Substantia nigra (tissue), 51 donors: ENCODE measurements at places on chromosomes 1 and 21.

DNA sequence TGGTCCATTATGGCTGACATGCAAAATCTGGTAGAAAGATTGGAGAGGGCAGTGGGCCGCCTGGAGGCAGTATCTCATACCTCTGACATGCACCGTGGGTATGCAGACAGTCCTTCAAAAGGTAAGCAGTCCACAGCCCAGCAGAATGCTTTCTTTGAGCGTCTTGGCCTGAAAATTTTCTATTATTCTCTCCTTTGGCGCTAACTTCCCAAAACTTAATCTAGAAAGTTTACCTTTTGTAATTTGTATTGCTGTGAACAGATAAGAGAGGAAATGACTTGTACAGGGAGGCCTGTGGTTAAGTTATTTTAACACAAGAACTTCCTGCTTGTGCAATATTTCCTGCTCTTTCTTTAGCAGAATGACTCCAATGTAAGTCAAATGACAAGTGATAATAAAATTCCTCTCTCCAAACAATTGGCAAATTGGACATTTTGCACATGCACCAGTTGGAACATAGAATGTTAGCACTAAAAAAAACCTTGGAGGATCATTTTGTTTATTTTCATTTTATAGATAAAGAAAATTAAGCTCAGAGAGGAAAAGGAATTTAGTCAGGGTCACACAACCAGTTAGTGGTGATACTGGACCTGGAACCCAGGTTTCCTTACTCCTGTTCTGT, 18.9 kb downstream of the CAP1 start:
- DNase-seq = no peak

DNA sequence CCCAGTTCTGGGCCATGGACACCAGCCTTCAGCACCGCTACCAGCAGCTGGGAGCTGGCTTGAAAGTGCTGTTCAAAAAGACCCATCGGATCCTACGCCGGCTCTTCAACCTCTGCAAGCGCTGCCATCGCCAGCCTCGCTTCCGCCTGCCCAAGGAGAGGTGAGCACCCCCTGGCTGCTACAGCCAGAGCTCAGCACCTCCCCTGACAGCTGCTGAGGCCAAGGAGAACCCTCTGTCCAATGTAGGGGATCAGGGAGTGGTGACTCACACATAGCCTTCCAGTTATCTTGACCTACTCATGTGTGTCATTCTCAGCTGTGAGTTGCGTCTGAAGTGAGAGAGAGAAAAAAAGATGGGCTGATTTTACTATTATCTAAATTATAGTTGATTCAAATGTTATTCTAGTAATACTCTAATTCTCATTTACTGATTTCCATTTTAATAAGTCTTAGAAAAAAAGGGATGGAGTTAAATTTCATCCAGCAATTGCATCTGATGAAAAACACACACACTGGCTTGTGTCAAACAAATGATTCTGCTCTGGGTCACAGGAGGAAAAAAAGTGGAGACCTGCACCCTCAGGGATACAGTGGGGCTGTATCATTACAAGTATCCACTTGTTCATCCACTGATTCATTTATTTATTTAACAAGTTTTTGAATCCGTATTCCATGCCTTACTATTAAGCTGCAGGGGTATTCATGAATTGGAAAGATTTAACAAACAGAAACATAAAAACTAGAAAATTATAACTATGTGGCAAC, 108.0 kb downstream of the BRINP2 start:
- DNase-seq = no peak

DNA sequence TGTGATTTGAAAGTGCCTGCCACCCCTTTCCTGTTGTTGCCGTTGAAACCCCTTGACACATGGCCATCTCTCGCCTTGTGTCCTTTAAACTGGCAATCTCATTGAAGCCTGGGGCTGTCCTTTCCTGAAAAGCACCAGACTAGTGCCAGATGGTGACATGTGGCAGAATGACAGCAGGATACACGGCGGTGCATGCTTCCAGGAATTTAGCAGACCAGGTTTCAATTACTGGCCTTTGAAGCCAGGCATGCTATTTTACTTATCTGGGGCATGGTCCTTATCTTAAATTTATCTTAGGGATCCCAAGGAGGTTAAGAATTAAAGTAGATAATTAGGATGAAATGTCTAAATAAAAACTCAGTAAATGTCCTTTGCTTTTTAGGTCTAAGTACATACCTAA, 15.2 kb downstream of the PLPPR4 start:
- no peak for DNase-seq

GRCh38 chr1:168628807-168629206, 52.4 kb downstream of the XCL1 start:
- no peak for DNase-seq

DNA sequence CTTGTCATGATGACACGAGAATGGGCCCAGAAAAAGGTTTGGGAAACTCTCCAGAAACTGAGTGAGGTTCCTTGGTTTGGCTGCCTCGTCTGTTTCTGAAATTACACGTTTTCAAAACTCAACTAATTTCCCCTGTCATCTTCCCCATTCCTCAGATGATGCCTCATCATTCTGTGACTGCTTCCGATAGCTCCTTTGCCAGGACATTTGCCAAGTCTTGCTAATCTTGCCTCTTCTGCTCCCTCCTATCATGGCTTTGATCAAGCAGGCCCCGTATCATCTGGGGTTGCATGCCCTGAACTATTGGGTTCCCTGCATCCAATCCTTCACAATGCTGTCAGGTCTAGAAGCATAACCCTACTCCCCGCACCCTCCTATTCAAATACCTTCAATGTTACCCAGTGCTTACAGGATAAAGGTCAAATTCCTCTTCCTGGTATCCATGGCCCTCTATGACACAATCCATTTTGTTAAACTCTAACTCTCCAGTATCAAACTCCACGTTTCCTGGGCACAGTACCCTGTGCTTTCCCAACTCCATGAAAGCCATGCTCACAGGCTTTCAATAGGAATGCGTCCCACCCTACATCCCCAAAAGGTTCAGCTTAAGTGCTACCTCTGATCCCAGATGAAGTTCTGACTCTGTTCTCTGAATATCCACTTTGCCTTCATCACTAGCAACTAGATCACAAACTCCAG, 22.2 kb upstream of the TMEM200B start:
- DNase-seq = no peak

DNA sequence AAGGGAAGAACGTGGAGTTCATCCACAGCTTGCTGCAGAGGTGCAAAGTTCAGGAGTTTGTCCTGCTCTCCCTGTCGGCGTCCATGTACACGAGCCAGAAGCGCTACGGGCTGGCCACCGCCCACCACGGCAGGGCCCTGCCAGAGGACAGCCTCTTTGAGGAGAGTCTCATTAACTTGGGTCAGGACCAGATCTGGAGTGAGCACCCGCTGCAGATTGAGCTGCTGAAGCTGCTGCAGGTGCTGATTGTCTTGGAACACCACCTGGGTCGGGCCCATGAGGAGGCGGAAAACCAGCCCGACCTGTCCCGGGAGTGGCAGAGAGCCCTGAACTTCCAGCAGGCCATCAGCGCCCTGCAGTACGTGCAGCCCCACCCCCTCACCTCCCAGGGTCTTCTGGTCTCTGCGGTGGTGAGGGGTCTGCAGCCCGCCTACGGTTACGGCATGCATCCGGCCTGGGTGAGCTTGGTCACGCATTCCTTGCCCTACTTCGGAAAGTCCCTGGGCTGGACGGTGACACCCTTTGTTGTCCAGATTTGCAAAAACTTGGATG, 73.8 kb upstream of the MORC3 start:
- no peak for DNase-seq

GRCh38 chr1:236663934-236664333, 22.4 kb upstream of the ACTN2 start:
- no peak for DNase-seq

GRCh38 chr21:42513151-42513984, at the start of gene SLC37A1:
Gene SLC37A1 (plus strand): TSS chr21:42513852. CDS start chr21:42518455, 4,603 bp downstream.
- no peak for DNase-seq

- no peak for DNase-seq
Measured at GRCh38 chr1:115121793-115122192, 32.5 kb upstream of the TSPAN2 start.

DNA sequence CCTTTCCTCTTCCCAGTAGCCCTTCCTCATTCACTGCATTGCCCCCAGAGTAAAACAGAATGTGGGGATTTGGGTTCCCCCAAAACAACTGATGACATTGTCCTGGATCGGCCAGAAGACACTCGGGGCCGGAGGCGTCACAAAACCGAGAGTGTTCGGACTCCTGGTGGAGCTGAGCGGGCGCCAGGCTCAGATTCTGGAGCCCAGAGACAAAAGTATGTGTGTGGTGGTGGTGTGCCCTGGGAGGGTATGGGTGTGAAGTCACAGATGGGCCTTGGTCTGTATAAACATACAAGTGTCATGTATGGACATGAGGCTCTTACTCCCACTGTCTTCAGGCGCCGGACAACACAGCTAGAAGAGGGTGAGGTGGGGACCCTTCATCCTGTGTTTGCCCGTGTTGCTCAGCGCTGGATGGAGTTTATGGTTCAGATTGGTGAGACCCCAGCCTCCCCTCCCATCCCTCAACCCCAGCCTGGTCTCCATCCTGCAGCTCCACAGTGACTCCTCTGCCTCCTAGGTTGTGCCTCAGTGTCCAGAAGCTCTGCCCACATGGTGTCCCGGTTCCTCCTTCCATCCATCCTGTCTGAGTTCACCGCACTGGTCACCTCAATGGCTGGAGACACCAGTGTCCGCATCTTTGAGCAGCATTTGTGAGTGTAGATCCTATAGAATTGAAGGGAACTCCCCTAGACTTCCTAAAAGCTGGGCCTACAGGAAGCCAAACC, 12.4 kb downstream of the HYI start:
- DNase-seq = no peak

- DNase-seq = no peak
Measured at GRCh38 chr1:157113631-157114030, 14.0 kb upstream of the ETV3L start.

DNA sequence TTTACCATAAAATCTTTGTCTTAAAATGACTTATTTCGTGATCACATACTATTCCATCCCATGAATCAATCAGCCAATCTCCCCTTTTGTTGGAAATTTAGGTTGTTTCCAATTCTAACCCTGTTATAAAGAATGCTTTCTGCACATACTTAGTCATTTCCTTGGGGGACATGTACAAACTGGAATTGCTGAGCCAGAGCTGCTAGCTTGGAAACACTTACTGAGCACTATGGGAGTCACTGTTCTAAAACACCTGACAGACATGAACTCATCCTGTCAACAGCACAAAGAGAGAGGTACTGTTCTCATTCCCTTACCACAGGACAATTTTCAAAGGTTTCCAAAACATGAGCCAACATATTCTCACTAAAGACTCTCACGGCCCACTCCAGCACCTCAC, 32.1 kb downstream of the AK2 start:
- no peak for DNase-seq

DNA sequence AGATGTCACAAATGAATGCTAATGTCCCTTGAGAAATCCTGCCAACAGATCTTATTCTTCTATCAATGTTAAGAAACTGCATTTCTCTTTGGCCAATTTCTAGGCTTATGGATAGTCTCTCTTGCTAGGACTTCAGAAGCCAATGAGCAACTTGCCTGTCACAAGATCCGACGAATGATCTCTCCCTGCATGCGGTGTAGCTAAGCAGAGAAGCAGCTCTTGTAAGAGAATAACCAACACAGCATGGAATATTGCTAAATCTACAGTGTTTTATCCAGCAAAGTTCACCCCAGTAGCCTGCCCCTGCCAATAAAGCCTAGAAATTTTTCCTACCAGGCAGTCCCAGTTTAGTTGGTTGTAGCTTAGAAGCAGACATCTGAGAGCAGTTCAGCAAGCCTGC, 2.1 kb upstream of the SLC44A5 start:
- DNase-seq = no peak

DNA sequence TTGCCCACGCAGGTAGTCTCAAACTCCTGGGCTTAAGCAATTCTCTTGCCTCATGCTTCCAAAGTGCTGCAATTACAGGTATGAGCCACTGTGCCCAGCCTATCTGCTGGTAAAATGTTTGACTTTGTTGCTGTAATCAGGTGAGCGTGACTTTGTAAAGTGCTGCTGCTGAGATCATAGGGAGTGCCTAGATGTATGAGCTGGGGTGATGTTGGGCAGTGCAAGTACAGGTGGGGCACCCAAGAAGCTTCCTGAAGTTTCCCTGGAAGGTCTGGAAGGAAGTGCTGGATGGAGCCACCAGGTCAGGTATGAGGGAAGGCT, 43.1 kb downstream of the KIF21B start:
- DNase-seq = no peak

DNA sequence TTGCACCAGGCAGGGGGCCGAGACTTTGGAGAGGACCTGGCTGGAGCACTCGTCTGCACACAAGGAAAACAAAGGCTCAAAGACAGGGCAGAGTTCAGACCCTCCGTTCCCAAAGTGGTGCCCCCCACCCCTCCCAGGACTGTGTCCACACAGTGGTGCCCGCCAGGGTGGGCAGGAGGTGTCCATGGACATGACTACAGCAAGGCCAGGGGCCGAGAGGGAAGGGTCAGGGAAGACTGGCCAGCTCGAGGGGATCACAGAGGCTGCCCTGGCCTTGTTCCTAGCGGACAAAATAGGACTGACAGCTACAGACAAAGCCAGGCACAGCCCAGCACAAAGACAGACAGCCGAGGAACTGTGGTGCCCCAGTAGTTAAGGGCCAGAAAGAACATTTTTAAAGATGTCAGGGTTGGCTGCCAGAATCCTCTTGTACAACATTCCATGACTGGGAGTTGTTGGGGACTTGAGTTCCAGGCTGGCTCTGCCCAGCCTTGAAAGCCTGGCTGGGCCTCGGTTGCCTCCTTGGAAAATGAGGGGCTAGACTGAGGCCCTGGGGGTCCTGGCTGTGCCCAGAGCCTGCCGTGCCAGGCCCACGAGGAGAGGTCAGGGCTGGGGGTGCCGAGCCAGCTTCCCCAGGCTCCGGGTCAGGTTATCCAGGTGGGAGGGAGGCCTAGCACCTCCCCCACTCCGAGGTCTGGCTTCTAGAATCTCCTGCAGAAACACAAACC, 63.7 kb downstream of the SLX9 start:
- DNase-seq = no peak

DNA sequence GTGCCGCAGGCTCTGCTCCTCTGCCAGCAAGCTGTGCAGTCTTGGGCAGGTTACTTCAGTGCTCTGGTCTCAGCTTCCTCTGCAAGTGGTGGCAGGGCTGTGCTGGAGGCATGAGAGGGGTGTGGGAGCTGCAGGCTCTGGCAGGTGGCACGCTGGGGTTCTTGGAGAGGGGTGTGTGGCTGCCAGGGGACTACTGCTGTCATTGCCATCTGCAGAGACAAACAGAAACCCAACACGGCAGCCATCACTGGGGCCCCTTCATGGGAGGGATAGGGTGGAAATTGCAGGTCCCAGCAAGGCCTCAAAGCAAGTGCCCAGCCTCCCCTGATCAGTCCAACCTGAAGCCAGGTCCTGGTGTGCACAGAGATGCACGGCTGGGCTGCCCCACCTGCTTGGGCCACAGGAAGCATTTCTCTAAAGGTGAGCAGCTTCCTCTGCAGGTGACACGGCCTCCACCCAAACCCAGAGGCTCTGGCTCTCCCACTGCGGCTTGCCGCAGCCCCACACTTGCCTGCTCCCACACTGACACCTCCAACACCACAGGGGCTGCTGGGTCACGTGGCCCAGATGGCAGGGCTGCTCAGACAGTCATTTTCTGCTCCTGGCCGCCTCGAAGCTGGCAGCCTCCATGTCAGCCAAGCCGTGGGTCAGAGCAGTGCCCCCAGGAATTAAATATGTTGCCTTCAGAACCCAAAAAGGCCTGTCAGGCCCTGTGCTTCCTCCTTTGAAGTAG, 4.1 kb upstream of the COL6A2 start:
- no peak for DNase-seq

GRCh38 chr1:209157546-209158249, 425.8 kb upstream of the CAMK1G start:
- DNase-seq = no peak

GRCh38 chr1:43227143-43227764, 42.5 kb upstream of the TMEM125 start:
- peak; percentile 36 for DNase-seq
